ENCODE measurements at places on chromosomes 4 and X. TPM values are rescaled to one million over a fixed set of nuclear protein-coding genes. Genes with fewer than 3 reads are reported as not detected.

Gene DIAPH2
- 32.5 TPM for total RNA-seq

DNA sequence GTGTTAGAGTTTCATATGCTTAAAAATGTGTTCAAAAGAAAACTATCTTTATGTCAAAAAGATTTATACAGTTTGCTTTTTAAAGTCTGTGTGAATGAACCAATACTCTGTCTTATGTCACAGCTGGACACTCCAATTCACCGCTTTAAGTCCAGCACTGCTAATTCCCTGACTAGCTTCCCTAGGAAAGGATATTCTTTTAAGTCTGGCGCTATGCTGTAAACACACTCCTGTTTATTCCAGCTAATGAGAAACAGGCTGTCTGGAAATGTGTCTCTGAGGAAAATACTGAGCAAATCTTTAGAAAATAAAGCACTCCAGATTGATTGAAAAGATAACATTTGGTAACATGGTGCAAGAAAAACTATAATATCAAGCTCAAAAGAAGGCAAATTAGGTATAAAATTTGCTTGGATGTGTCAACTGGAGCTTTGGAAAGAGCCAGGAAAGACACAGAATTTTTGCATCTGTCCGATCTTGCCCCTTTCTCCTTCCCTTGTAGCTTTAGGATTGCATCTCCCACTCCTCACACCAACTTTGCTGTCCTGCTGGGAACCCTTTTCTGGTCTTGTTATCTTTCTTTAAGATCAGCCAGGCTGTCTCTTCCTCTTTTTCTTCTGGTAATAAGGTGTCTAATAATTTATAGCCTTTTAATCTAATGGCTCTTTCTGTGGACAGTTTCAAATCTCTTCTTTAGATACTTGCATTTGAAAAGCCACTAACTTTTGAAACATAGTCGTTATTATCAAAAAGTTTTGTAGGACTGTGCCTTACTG lies 40.9 kb upstream of the VEGFC start:
- DNase-seq, result no peak

- no peak for DNase-seq
Measured at GRCh38 chrX:69021141-69021960, 143.9 kb downstream of the PJA1 start.

Gene SPANXD
- total RNA-seq, result not detected
